Epithelial cell of proximal tubule (primary cell): ENCODE measurements at places on chromosomes 4 and X. TPM values are rescaled to one million over a fixed set of nuclear protein-coding genes. Genes with fewer than 3 reads are reported as not detected.

GRCh38 chr4:170008371-170008770 lies 17.8 kb downstream of the MFAP3L start:
- DNase-seq: no peak

GRCh38 chr4:83561381-83561780 lies 25.5 kb downstream of the GPAT3 start:
- peak; percentile 85 for DNase-seq

- peak; percentile 19 for DNase-seq
Observed at GRCh38 chr4:154559494-154560418, 3.1 kb upstream of the FGB start.

DNA sequence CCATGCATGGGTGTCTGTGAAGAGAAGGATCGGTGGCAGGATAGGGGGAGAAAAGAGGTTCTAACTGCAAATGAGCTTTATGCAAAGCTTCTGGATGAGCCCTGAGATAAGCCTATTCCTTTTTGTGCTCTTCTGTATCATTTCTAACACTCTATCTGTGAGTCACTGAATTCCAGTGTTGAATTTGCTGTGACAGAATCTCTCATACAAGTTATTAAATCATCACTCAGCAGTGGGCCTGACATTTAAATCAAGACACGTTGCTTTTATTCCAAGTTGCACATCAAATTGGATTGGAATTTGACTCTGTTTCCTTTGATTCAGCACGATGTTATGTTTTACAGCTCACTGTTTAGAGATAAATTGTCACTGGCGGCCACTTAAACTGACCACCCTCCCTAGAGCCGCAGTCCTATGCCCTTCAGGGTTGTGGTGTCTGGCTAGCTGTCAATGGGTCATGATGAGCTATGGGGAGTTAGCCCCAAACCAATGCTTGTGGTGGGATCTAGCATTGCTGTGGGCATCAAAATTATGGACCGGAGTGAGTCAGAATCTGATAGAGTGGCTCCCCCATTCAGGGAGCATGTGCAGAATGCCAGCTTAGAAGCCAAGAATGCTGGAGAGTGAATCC lies 42.7 kb downstream of the LHFPL1 start:
- no peak for DNase-seq

DNA sequence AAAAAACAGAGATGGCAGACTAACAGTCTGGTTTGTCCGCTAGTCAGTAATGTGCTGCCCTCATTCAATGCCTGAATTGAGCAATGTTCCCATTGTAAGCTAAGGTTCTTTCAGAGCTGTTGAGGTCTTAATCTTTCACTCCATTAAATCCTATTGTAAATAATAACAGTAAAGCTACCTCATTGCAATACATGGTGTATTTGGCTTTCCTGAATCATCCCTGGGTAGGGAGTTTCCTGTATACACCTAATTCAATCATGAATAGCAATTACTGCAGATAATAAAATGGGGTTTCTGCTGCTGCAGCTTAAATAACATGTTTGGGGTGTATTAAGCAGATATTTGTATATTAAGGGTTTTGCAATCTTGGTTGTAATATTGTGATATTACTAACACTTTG lies 1100.2 kb upstream of the INTU start:
- no peak for DNase-seq

GRCh38 chr4:3257103-3257555 lies 8.2 kb downstream of the MSANTD1 start:
- no peak for DNase-seq

GRCh38 chr4:73684097-73684496 lies 56.3 kb upstream of the CXCL8 start:
- DNase-seq: no peak

The UNC5C gene
- 0.72 and 2.2 TPM in 2 replicates for total RNA-seq

DNA sequence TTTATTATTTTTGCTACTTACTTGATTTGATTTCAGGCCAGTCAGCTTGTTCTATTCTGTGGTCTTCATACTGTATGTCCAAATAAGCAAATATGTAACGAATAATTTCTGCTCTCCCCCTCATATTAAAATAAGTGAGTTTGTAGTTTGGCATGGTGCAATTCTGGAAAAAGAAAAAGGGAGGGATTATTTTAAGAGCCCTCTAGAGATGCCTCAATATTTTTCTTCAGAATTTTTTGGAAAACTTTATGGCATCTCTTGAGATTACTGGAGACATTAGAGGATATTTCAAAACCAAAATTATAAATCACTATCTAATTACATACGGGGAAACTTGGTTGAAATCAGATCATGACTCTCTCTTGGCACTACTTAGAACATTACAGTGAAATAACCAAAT lies 8.2 kb downstream of the HPGDS start:
- DNase-seq: no peak

- DNase-seq: no peak
Observed at GRCh38 chrX:40778861-40779575, 43.7 kb upstream of the MED14 start.

GRCh38 chrX:7179446-7179845 lies 31.5 kb upstream of the PUDP start:
- DNase-seq: no peak

DNA sequence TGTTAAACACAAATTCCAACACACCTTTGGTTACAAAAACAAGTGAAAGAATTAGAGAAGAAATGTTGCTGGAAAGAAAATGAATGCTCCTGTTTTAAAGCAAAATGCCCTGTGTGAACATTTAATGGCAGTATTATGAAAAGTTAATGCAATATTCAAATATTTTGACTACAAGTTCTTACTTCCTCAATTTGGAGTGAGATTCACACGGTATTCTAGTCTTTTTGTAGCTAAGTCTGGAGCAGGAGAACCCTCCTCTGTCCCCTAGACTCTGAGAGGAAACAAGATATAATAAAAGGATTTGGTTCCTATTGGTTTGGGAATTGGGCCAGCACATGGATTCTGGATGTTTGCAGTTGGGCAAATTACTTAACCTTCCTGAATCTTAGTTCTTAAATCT lies 12.7 kb downstream of the MAD2L1 start:
- DNase-seq: no peak

The F8A2 gene
- not detected in 2 replicates for total RNA-seq

The CLDN22 gene
- total RNA-seq: not detected in 2 replicates

GRCh38 chr4:14602206-14602605 lies 400.1 kb upstream of the CPEB2 start:
- no peak for DNase-seq

GRCh38 chr4:110636171-110636679 lies 13.3 kb upstream of the PITX2 start:
- DNase-seq: no peak

DNA sequence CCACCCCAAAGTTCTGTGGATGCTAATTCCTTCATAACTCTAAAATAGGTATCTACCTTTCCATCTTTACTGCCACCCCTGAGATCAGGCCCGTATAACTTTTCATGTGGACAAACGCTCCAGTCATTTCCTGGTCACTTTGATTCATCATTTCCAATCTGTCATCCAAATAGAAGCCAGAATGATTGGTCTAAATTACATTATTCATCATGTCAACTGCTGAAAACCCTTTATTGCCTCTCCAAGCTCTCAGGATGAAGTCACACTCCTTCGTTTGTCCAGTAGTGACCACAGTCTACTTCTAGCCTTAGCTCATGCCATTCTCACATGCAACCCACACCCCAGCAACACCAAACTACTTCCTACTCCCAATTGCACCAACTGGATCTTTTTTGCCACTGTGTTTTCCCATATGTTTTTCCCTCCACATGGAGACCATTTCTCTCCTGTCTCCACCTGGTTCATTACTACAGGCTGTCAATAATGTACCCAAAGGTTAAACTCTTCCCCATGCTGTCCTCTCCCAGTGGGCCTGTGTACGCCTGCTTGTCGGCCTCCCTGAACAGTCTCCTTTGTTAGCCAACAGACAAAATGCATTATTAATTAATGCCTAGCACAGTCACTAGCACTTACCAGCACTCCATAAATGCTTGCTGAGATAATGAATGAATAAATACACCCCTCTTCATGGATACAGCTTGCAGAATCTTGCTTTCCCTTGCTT lies 382.6 kb upstream of the NOCT start:
- DNase-seq: no peak

- DNase-seq: no peak
Observed at GRCh38 chr4:79272126-79272525, 53.7 kb downstream of the NAA11 start.

GRCh38 chr4:121139533-121140222 lies 24.4 kb downstream of the TNIP3 start:
- DNase-seq: no peak

DNA sequence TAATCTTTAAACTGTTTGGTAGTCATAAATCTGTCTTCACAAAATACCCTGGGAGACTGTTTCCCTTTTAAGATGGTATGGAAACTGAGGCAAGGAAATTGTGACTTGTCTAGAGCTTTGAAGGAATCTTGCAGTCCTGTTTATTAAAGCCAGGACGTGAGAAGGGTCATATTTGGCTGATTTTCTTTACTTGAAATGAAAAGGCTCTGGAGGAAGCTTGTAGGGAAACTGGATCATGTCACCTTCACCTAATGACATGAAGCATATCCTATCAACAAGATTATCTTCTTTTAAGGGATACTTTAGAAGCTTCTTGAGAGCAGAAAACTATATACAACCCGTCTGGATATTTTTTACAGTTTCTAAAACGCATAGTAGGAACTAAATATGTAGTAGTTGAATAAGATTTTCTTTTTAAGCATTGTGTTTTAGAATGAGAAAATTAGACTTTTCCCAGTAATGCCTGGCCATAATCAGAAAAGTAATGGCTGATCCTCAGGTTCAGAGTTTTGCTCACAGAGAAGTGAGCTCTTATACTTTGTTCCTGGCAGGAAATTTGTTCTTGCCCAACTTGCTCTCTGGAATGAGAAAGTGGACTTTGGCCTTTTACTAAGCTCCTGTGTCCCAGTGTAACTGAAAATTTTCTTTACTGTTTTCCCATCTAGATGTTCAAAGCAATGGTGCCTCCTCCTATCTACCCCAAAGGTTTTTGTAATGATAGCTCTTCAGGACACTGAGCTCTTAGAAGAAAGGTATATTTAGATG lies 136.8 kb upstream of the AFF2 start:
- DNase-seq: no peak

DNA sequence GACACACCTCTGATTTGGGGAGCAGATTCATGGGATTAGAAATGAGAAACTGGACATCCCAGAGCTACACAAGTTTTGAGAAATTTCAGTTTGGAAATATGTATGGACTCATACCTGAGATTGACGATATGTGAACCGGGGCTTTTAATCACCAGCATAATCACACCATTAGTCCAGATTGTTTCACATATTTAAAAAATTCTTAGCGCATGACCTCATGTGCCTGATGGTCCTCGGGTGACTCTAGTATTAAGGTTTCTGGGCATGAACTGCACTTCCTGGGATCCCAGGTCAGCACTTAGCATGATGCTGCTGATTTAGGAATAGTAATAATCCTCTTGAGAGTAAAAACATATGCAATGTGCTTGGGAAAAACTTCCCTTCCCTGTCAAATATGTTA lies 91.9 kb upstream of the BCOR start:
- DNase-seq: no peak

DNA sequence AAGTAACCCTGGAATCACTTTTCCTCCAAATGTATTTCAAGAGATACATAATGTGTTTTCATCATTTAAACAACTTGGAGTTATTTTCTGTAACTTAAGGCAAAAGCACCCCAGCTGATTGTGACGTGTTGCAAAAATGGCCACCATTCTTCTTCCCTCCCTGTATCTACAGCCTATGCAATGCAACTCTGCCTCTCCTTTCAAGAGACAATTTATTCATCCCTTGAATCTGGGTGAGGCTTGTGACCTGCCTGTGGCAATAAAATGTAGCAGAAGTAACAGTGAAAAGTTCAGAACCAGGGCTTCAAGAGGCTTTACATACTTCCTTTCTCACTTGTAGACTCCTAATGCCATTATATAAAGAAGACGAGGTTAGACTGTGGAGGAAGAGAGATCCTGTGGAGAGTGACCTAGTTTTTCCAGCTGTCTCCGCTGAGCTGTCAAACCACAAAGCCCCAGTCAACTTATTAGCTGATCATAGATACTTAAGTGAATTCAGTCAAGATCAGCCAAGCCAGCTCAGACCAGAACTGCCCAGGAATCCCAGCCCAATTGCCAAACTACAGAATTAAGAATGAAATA lies 81.0 kb upstream of the KLF3 start:
- no peak for DNase-seq

The NRK gene
- 19.3 and 26.9 TPM in 2 replicates for total RNA-seq

GRCh38 chr4:29082684-29083083 lies 1637.5 kb upstream of the PCDH7 start:
- DNase-seq: no peak

GRCh38 chr4:6293661-6294060 lies 24.0 kb downstream of the WFS1 start:
- DNase-seq: no peak

The TGIF2LX gene
- total RNA-seq: not detected in 2 replicates

The HSFX4 gene
- total RNA-seq: not detected in 2 replicates

DNA sequence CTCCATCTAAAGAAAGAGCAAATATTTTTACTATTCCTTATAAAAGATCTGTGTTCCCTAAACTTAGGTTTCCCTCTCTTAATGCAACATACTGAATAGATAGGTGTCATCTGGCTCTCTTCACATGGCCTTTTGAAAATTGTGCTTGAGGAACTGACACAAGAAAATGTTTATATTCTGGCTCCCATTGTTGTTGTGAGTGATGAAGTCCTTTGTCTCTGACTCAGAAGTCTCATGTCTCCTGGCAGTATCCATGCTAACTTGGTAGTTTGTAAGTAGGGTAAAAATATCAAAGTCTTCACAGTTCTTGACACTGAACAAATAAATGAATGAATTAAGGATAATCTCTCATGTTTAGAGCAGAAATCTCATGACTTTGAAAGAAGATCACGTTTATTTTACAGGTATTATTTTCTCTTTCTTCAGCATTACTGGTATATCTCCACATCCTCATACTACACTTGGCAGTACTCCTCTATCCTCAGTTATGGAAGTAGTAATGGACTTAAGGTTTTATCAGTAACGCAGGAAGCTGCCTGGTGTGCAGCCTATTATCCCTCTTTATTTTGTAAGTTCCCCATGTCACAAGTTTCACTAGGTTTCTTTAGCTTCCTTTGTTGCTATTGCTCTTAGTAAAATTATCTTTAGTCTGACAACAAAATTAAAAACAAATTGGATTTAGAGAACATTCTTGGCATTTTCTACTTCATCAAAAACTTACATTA lies 14.2 kb upstream of the PABPC4L start:
- DNase-seq: no peak

DNA sequence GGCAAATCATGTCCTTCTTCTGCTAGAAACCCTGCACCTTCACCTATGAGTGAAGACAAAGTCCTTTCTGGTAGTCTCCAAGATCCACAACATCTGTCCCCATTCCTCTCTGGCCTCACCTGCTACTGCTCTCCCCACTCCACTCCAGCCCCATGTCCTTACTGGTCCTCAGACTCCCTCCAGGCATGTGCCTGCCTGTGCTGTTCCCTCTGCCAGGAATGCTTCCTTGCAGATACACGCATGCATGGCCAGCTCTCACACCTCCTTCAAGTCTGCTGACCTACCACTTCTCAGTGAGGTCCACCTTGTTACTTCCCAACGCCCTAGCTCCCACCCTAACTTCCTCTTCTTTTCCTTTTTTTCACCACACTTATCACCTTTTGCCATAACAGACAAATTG lies 18.1 kb downstream of the HMGB2 start:
- no peak for DNase-seq

- DNase-seq: no peak
Observed at GRCh38 chr4:40140196-40140595, 56.6 kb upstream of the RHOH start.

- no peak for DNase-seq
Observed at GRCh38 chr4:128718768-128719167, 90.7 kb upstream of the JADE1 start.

The NPNT gene
- 1.5 and 15.4 TPM in 2 replicates for total RNA-seq
